Smooth muscle cell of the umbilical artery (primary cell): ENCODE measurements at places on chromosomes 1 and 21. TPM values are rescaled to one million over a fixed set of nuclear protein-coding genes. Genes with fewer than 3 reads are reported as not detected.

FAM131C gene
- total RNA-seq: under 0.01 and 0.37 TPM in 2 replicates

COL11A1 gene
- 346 and 376 TPM in 2 replicates for total RNA-seq

RBP7 gene
- total RNA-seq: not detected in 2 replicates

LRRC8B gene
- total RNA-seq: 1.5 and 4.0 TPM in 2 replicates

HSPB7 gene
- 5.9 and 6.4 TPM in 2 replicates for total RNA-seq

CSF3R gene
- 0.30 TPM in 1 of 2 replicates, not detected in the other for total RNA-seq

SLAMF9 gene
- 0.09 TPM in 1 of 2 replicates, not detected in the other for total RNA-seq

LCK gene
- not detected in 2 replicates for total RNA-seq

EPS15 gene
- total RNA-seq: 52.3 and 57.3 TPM in 2 replicates

ZNF695 gene
- 0.59 and 1.7 TPM in 2 replicates for total RNA-seq

CCDC17 gene
- total RNA-seq: 0.30 and 0.78 TPM in 2 replicates

ADORA3 gene
- total RNA-seq: not detected in 2 replicates

UAP1 gene
- total RNA-seq: 124 and 232 TPM in 2 replicates

SPATA17 gene
- 0.30 and 0.55 TPM in 2 replicates for total RNA-seq

BEND5 gene
- total RNA-seq: 0.60 and 1.2 TPM in 2 replicates
